ENCODE measurements at places on chromosomes 16 and 17. TPM values are rescaled to one million over a fixed set of nuclear protein-coding genes. Genes with fewer than 3 reads are reported as not detected.

Gene LGALS9
- total RNA-seq, result 0.54 TPM

Gene TMIGD1
- total RNA-seq, result not detected

- no peak for DNase-seq
These were observed 19.9 kb downstream of the TLE7 start for GRCh38 chr16:71421911-71422310.

DNA sequence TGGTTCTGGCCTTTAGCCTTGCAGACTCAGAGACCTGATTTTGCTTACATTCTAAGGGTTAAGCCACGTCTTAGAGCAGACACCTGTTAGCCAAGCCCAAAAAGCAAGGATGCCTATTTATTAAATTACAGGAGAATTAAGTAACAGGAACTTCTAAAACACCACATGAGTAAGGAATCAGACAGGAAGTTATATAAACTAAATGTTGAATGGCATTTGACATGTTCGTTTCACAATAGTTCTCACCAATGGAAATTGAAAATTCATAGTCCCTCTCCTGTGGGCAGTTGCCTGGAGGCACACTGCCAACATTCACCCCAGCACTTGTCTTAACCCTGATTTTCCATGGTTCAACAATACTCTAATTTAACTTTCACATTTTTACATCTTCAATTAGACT lies 9.0 kb downstream of the KRTAP9-7 start:
- DNase-seq, result no peak

Gene NUPR1
- 5.8 TPM for total RNA-seq

DNA sequence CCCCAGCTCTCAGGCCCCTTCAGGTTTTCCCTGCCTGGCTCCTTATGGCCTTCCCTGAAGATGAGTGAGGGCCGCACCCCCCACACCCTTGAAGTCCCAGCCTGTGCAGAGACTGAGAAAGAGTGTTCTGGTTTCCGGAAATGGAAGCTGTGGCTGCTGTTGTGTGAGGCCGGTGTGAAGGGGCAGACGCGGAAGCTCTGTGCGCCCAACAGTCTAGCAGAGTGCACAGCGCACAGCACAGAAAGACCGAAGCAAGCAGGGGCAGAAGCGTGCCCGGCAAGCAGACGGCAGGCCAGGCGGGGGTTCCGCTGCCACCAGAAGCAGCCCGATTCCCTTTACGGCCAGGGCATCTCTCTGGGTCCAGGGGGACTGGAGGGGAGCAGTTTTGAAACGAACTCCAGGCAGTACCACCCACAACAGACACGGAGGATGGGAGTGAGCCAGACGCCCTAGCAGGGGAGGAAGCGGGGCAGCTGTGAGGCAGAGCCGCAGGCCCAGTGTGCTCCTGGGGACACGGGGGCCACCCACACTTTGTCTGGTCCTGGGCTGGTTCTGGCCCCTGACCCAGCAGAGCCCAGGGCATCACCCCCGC lies 16.7 kb downstream of the TPSG1 start:
- no peak for DNase-seq

- DNase-seq, result peak; percentile 90
These were observed 50.8 kb downstream of the TOM1L2 start for GRCh38 chr17:17921192-17922069.

Gene CXCL16
- total RNA-seq, result 0.28 TPM

GRCh38 chr16:74862743-74863244 lies 88.2 kb upstream of the FA2H start:
- DNase-seq, result peak; percentile 47

GRCh38 chr17:19397556-19398041 lies 10.6 kb upstream of the MFAP4 start:
- no peak for DNase-seq

GRCh38 chr17:18004345-18004744 lies 31.7 kb downstream of the DRC3 start:
- DNase-seq, result peak; percentile 52

DNA sequence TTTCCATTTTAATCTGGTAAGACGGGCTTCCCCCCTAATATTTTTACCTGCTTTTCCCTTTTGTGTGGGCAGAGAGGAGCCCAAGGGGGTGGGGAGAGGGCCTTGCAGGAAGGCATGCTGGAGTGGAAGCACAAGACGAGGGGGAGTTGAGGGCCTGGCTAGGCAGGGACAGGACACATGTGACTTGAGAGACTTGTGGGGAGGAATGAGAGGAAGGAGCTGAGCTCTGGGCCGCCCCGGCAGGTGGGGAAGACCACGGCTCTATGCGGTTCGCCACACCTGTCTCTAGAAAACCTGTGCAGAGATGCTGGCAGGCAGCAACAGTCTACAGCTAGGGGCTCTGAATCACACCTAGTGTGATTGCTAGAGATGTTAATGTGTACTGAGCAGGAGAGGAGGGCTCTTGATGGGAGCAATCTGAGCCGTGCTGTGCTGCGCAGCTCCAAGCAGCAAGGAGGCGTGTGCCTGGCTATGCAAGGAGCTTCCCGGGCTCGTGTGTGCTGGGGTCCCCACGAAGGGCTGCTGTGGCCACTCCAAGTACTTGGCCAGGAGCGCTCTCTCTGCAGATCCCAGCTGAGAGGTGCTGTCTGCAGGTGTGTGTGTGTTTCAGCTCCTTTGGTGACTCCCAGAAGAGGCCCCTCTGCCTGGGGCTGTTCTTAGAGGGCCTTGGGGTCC lies 50.2 kb downstream of the PDPK1 start:
- DNase-seq, result no peak

Measured in IMR-90 (cell line).